ENCODE measurements at places on chromosomes 5 and 9.

GRCh38 chr5:157175071-157175612 lies 5.5 kb upstream of the ITK start:
- DNase-seq, result no peak

DNA sequence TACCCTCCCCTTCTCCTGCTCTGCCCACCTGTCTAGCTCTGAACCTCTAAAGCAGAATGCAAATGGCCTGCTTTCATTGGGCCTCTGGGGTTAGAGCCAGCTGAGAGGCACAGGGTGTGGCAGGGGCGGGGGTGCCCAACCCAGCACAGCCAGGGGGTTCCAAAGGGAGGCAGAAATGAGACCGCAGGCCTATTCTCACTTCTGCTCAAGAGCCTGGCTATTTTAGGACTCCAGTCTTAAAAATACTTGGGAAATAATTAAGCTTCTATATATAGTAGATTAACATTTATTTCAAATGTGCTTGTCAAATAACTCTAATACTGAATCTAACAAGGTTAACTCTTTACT lies 5.7 kb downstream of the QSOX2 start:
- no peak for DNase-seq

DNA sequence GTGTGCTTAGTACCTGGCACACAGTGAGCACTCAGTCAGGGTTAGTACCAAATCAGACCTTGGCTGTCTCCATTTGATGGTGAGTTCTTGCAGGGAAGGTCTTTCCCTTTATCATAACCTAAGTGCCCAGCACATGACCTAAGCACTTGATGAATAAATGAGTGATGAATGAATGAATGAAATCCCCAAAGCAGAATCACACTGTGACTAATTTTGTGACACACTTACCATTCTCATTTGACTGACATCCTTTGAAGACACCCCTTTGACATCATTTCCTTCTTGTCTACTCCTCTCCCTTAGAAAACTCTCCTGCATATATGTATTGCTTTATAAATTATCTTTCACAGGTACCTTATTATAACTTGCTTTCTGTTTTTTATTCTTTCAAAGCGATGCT lies 130.2 kb upstream of the ELL2 start:
- DNase-seq, result no peak

- no peak for DNase-seq
These were observed 34.0 kb upstream of the SLC28A3 start for GRCh38 chr9:84374516-84374915.

- DNase-seq, result no peak
These were observed 231.0 kb downstream of the CDK5RAP2 start for GRCh38 chr9:120348951-120349429.

DNA sequence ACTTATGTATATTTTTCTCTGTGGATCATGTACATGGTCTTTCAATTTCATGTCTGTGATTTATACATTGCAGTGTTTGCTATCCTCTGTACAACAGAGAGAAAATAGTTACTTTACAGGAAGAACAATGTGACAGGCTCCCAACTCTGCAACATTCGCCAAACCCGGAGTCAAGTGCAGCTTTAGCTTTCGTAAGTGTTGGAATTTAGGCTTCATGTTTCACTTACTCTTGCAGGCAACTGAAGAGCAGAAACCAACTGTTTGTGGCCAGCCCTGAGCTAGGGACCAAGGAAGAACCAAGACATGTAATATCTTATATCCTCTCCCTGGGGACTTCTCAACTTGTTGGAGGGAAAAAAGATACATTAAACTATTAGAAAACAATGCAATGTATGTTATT lies 147.9 kb downstream of the C5orf15 start:
- no peak for DNase-seq

- DNase-seq, result no peak
These were observed 52.7 kb upstream of the TESK1 start for GRCh38 chr9:35552376-35552775.
